ENCODE measurements at places on chromosomes 2 and 18.
A peak's percentile ranks its signal among the peaks of the same experiment; 100 is the strongest.

GRCh38 chr2:55063713-55064323 lies 13.6 kb upstream of the RTN4 start:
- DNase-seq, result no peak

- DNase-seq, result no peak
Measured at GRCh38 chr18:32851936-32852335, 79.1 kb upstream of the KLHL14 start.

DNA sequence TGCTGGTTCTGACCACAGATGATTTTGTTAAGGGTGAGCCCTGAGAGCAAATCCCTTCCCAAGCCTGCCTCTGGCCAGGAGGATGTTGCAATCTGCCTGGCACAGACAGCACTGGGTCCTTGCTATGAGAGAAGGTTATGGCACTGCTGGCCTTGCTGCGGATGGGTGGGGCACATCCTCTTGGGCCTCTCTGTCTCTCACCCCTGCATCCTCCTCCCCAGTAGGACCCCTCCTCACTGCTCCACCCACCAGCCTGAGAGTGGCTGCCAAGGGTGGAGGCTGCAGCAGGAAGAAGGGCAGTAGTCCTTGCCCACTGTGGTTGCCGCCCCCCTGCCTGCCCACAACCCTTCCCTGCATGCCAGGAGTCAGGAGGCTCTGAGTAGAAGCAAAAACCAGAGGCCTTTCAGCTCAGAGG lies 180.9 kb downstream of the ZBTB7C start:
- DNase-seq, result no peak

- no peak for DNase-seq
Measured at GRCh38 chr18:76463358-76463757, 31.7 kb downstream of the ZNF516 start.

DNA sequence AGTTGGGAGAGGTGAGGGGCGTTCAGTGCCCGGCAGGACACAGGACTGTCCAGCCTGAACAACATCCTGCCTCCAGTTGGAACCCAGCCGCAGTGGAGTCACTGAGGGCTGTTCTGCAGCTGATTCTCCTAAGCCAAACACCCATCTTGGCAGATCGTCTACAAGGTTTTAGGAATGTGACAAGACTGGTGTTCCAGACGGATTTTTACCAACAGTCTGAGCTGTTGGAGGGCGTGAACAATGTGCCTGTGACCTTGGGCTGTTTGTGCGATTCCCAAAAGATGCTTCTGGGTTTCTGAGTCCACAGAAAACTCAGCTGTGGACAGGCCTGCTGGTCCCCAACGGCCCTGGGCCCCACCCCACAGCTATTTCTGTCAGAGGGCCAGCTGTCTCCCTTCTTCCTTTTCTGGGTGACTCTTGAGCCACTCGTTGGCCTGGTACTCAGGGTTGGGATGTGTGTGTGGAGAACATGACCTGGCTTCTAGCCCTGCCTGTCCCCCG lies 5.7 kb downstream of the LRRFIP1 start:
- DNase-seq, result no peak

DNA sequence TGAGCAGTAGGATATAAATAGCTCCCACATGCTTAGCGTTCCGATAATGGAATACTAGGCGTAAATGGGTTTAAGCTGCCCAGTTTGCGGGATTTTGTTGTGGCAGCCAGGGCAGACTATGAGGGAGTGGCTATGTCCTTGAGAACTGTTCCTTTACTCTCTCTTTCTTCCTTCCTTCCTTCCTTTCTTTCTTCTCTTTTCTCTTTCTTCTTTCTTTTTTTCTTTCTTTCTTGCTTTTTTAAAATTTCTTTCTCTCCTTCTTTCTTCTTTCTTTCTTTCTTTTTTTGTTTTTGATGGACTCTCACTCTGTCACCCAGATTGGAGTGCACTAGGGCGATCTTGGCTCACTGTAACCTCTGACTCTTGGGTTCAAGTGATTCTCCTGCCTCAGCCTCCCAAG lies 9.1 kb upstream of the PRELID3A start:
- no peak for DNase-seq

DNA sequence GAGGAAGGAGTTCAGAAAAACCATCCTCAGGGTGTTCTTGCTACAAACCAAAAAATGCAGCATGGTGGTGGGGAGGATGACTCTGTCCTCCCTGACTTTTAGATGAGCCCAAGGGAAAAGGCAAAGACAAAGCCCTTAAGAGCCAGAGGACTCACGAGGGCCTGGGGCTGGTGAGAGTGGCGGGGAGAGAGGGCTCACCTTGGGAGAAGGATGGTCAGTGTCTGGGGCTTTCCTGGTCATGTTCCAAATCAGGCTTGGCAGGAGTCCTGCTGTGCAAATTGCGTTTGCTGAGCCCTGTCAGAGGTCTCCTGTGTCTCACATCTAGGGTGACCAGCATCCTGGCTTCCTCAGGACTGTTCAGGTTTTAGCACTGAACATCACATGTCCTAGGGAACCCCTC lies 4.7 kb downstream of the UGT1A1 start:
- no peak for DNase-seq

DNA sequence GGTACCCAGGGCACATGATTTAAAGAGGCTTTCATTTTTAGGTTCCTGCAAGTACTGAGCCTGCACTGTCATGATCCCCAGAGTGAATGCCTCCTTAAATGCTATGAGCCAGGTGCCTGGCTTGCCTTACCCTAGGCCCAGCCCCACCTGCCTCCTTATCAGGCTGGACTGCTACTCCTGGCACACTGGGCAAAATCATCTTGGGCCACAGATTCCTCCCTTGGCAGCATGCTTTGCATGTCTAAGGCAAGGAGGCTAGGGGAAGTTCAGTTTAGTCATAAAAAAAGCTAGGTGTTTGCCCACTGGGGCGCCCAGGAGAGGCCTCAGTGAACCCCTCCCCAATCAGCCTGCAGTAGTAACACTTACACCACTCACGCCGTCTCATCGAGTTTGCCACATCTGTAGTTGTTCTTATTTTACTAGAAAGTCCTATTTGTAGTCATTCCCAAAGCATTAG lies 45.1 kb downstream of the LBH start:
- DNase-seq, result no peak

DNA sequence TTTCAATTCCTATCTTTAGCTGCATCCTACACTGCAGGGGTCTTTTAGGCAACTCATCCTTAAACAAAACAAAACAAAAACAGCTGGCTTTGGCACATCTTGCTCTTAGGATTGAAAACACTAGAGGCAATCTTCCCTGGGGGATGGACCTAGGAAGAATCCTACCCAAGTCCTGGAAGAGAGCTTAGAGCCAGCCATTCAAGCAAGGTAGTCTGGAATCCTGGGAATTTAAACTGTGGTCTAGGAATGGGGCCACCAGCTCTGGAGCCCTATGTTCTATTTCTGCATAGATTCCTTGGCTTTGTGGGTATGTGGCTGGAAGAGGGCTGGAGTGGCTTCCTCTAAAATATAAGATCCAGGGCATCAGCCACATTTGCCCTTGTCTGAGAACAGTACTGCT lies 27.7 kb downstream of the MYL1 start:
- DNase-seq, result no peak

GRCh38 chr2:198782734-198783133 lies 675.0 kb downstream of the SATB2 start:
- DNase-seq, result no peak

- DNase-seq, result no peak
Measured at GRCh38 chr2:118119158-118119727, 31.0 kb downstream of the INSIG2 start.

DNA sequence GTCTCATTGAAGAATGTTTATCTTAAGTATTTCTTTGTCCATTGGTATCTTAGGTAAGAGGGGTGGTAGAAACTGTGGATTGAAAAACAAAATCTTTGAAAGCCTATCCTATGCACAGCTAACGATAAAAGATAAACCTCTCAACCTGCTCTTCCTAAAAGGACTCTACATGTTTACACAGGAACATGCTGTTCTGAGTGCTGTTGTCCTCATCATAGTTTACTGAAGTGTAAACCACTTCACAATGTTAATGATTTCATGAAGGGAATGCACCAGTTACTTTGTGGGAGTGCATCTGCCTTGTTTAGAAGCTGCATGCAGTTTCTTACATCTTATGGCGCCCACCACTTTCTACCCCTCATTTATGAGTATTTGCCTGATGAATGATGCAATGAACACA lies 1.2 kb downstream of the ACMSD start:
- DNase-seq, result no peak

DNA sequence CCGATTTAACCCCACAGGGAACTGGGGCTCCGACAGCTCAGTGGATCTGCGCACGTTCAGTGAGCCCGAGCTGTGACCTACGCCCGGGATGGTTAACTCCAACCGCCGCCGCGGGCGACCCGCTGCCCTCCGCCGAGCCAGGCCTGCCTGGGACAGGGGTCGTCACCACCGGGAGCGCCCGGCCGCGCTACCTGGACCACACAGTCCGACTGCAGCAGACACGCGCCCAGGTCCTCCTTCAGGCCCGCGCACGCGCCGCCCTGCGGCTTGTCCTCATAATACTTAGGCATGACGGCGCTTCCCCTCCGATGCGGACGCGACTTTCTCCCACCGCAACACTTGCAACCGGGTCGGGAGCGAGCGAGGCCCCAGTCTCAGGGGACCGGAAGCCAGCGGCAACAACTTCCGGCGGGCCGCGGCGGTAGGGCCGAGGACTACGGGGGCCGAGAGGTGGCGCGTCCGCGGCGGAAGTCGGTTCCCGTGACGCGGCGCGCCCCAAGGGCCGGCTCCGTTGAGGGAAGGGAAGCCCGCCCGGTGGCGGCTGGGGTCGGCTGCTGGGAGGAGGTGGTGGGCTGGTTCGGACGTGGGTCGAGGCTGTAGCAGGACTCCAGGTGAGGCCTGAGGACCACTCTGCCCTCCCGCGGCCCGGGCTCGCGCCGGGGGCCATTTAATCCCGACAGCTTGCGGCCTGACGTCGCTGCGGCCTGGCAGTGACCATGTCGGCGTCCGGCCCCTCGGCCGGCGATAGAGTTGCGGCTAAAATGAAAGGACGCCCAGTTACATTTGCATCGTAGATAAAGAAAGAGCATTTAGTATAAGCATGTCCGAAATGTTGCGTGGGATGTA lies at the start of the genes COA5 and UNC50:
Gene COA5, minus strand, starts transcription at position 397 of the 846 bp plus-strand sequence. Its CDS starts 107 bp downstream, at position 290.
Gene UNC50, plus strand, starts transcription at position 474 of the 846 bp plus-strand sequence. CDS start 1,171 bp downstream, outside the sequence.
- DNase-seq, result peak; percentile 86

DNA sequence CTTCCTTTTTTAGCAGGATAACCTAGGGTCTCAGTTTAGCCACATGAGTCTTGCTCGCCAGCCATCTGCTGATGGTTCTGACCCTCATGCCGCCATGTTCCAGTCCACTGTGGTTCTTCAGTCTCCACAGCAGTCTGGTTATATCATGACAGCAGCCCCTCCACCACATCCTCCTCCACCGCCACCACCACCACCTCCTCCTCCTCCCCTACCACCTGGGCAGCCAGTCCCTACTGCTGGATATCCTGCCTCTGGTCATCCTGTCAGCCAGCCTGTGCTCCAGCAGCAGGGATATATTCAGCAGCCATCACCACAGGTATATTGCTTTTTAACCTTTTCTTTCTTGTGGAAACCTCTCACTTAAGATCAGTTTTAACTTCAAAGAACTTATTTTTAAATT lies 89.9 kb upstream of the UBXN4 start:
- DNase-seq, result no peak

- no peak for DNase-seq
Measured at GRCh38 chr2:134293719-134294537, 40.1 kb downstream of the MGAT5 start.

DNA sequence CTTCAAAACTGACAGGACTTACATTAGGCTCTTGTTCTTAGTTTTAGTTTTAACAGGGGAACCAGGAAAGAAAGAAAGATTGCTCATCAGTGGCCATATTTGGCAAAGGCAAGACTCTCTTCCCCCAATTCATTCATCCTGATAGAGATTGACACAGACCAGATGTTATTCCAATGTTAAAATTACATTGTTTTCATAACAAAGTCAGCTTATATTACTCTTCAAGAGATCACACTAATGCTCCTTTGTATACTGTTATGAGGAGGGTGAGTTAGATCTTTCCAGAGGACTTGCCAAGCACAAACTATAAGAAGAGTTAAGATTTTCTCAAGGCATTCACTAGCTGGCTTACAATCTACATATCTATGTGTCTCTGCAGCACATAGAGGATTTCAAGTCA lies 252.1 kb downstream of the SLC8A1 start:
- DNase-seq, result no peak

DNA sequence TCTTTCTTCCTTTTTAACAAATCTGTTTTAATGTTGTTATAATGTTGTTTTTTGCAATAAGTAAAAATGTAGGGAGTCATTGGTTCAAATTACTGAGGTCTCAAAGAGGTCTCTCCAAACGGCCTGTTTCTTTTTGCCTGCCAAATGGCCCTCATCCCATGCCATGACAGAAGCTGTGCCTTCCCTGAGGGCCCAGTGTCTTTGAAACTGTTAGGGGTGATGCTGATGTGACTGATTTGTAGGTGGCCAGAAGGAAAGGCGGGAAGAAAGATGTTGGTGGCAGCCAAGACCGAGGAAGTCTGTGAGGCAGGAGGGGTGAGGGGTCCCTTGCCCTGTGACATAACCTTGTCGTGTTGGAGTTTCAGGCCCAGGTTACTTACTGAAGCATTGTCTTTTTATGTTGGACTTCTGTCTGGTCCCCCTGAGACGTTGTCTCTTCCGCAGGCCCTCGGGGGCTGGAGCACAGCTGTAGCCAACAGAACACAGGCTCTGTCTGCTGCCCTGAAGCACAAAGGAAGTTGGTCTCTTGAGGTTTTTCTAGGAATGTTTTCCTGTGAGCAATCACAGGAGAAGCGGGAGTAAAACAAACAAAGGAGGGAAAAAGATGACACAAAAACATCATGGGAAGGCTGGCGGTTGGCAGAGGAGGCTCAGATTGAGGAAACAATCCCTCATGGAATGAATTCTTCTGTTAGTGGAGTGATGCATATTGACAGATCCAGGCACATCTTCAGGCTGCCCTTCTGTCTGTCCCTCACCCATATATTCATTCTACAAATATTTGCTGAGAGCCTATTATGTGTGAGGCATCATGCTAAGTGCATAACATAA lies 4.9 kb upstream of the ST3GAL5 start:
- no peak for DNase-seq

DNA sequence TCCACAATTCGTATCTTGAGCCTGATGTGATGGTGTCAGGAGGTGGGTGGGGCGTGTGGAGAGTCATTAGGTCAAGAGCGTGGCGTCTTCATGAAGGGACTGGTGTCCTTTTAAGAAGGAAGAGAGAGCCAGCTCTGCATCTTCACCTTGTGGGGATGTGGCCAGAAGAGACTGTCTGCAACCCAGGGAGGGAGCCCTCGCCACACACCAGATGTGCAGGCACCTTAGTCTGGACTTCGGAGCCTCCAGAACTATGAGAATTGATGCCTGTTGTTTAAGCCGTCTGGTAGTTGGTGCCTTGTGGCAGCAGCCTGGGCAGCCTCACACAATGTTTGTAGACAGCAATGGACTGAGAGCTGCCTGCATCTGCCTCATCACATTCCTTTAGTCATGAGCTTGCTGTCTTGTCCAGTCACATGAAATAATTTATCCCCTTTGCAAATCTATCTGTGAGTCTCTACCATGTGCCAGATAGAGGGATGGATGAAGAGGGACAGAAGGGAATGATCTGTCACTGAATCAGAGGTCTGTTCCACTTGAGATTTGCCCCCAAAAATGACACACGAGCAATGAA lies 61.0 kb downstream of the MYT1L start:
- DNase-seq, result no peak

GRCh38 chr2:111900859-111901258 lies 2.5 kb downstream of the MERTK start:
- no peak for DNase-seq

Data from effector memory CD4-positive, alpha-beta T cell (primary cell).